Glutamatergic neuron (in vitro differentiated cells): ENCODE measurements at places on chromosomes 11 and 22. TPM values are rescaled to one million over a fixed set of nuclear protein-coding genes. Genes with fewer than 3 reads are reported as not detected.

- no peak for DNase-seq
Observed at GRCh38 chr22:37164505-37164887, 14.8 kb upstream of the IL2RB start.

The NCAM1 gene
- 819 TPM for total RNA-seq

DNA sequence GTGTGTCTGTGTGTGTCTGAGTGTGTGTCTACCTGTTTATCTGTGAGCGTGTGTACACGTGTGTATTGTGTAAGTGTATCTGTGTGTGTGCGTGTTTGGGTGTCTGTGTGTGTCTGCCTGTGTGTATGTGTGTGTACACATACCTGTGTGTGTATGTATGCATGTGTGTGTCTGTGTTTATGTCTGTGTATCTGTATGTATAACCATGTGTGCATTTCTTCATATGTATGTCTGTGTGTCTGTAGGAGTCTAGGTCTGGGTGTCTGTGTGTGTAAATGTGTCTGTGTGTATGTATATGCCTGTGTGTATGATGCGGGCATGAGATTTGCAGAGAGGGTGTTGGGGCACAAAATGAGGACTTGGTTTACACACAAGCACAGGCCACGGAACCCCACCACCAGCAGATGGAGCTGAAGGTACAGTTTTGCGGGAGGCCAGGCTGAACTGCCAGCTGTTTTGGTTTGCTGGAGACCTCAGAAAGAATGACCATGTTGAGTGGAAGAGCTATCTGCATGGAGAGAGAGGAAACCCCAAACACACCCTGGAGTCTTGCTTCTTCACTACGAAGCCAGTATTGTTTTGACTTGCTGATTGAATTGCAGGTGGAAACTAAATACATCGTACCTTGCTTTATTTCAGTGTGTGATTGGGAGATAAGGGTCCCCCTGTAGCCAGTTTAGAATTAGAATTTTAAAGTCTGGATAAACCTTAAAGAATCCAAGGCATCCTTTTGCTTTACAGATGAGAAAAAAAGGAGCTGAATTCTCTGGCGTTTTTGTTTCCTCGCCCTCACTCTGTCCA, 497.2 kb downstream of the NTM start:
- DNase-seq: peak; percentile 83

The ZNF195 gene
- total RNA-seq: 140 TPM

GRCh38 chr11:133901999-133902398, 54.8 kb downstream of the IGSF9B start:
- DNase-seq: no peak

GRCh38 chr11:115132436-115133228, 371.6 kb downstream of the CADM1 start:
- no peak for DNase-seq

GRCh38 chr22:43209971-43210370, 23.0 kb upstream of the TTLL12 start:
- DNase-seq: no peak

GRCh38 chr22:27651486-27651885, 150.1 kb downstream of the MN1 start:
- no peak for DNase-seq

- no peak for DNase-seq
Observed at GRCh38 chr22:46106279-46107022, 43.9 kb upstream of the PPARA start.

DNA sequence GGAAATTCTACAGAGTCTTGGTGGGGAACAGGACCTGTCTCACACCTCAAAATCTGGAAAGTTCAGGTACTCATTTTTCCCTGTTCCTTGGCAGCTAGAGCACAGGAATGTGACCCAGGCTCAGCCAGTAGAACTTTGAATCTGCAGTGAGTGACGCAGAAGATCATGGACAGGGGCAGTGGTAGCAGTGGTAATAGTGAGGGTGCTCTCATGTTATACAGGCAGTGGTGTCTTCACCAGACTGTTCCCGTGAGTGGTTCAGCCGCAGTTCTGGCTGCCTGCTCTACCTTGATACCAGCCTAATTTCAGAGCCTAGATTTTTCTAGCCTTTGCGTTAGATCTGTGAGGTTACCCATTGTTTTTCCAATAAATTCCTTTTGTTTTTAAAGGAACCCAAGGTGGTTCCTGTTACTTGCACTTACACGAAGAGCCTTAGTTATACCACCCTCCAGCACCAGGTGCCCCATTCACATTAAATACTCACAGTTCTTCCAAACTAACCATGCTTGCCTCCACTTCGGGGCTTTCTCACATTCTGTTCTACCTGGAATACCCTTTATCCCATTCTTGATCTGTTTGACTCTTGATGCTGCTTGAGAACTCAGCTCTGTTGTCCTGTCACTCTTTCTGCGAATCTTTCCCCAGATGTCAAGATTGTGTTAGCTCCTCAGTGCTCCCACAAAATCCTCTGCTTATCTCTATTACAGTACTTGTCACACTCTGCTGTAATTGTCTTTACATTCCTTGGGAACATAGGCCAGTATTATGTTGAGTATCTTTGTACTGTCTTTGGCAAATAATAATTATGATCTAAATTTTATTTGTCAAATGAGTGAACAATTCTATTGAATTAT, 47.8 kb downstream of the SWAP70 start:
- no peak for DNase-seq

The ANO5 gene
- 5.4 TPM for total RNA-seq

DNA sequence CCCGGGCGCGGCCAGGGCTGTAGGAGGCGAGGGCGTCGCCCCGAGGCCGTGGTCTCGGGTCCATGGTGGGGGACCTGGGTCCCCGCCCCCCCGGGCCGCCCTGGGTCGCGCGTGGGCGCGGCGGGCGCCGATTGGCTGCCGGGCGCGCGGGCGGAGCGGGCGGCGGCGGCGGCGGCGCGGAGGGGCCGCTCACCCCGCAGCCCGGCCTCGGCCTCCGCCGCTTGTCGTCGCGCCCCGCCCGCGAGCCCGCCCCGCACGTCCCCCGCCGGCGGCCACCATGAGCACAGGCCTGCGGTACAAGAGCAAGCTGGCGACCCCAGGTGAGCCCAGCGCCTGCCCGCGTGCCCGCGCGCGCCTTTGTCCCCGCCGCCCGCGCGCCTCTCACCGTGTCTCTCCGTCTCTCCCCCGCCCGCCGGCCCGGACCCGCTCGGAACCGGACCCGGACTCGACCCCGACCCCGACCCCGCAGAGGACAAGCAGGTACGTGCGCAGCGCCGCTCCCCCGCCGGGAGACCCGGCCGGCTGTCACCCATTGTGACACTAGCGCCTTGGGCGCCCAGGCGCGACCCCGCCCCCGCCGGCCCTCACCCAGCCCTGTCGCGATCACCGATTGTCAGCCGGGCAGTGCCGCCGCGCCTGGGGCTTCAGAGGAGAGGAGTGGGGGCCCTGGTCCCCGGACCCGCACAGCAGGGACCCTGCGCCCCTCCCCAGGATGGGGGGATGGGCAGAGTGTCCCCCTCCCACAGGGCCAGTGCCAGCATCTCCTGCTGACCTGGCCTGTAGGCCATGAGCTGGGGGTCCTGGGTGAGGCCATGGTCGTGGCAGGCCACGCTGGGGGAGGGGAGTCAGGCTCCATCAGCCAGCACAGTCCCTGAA, at the start of gene SEPTIN5:
Gene SEPTIN5 (plus strand): TSS at position 192 of the 876 bp plus-strand sequence. CDS start 86 bp downstream, at position 278.
- DNase-seq: peak; percentile 66

GRCh38 chr22:44994399-44995104, 15.3 kb downstream of the PHF21B start:
- DNase-seq: no peak

DNA sequence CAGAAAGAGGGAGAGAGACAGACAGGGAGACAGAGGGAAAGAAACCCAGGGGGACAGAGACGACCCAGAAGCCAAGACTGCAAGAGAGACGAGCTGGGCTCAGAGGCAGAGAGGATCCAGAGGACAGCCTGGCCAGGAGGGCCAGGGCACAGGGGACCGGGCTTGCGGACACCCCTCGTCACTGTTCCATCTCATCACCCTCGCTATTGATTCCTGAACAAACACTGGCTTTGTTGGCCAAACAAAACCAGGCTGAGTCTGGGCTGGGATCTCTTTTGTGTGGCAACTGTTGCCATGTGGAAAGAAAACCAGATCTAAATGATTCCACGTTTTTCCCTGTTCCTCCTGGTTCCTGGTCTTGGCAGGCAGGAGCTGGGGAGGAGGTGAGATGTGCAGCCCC, 339.4 kb downstream of the MN1 start:
- no peak for DNase-seq

DNA sequence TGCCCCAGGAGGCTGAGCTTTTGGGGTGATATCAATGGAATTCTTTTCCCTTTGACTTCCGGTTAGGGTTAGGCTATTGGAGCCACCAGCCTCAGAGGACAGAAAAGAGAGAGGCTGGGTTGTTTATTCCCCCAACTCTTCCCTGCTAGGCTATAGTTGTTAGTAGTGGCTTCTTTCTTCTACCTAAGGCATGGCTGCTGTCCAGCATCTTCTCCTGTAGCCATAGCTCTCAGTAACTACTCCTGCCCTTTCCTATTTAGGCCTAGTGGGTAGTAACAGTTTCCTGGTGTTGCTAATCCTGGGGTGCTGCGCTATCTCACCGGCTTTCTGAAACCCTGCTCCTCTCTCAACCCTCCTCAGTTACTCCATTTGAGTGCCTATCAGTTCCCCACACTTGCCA, 184.9 kb downstream of the TENM4 start:
- DNase-seq: no peak

The ST3GAL4 gene
- total RNA-seq: 10.4 TPM

GRCh38 chr11:6992026-6992425, 28.1 kb downstream of the ZNF214 start:
- DNase-seq: no peak

- no peak for DNase-seq
Observed at GRCh38 chr22:43432883-43433415, 21.1 kb downstream of the MPPED1 start.

The GSTT2B gene
- 11.9 TPM for total RNA-seq

GRCh38 chr11:83191491-83191890, 2.0 kb upstream of the ANKRD42 start:
- DNase-seq: no peak

The APOL4 gene
- not detected for total RNA-seq

DNA sequence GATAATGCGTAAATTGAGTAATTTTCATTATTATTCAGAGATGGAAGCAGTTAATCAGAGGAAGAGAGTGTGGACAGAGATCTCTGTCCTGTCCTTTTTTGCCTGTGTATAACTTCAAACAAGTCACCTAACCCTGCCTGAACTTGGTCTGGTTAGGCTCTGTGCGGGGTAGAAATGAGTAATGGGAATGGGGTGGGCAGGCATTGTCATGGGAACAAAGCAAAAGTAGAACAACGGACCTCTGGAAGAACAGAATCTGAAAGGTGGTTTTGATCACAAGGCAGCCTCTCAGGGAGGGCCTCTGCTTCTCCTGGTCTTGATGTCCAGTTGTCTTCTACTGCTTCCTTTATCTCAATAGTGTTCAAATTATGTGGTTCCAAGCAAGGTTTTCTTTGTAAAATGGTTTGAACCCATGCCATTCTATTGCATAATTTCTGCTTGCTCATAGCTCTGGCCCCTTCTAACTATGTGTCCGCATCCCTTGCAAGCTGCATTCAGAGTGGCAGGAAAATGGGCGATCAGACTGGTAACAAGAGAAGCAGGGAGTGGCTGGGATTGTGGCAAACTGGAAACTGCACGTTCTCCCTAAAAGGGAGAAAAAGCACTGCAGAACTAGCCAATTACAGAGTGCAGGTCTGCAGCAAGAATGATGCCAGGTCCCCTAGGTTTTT, 76.1 kb downstream of the PRR5L start:
- no peak for DNase-seq

- no peak for DNase-seq
Observed at GRCh38 chr22:36160499-36160942, at the start of gene APOL3. APOL3 (minus strand) TSS chr22:36160755; CDS start chr22:36149055, 11,700 bp downstream.

DNA sequence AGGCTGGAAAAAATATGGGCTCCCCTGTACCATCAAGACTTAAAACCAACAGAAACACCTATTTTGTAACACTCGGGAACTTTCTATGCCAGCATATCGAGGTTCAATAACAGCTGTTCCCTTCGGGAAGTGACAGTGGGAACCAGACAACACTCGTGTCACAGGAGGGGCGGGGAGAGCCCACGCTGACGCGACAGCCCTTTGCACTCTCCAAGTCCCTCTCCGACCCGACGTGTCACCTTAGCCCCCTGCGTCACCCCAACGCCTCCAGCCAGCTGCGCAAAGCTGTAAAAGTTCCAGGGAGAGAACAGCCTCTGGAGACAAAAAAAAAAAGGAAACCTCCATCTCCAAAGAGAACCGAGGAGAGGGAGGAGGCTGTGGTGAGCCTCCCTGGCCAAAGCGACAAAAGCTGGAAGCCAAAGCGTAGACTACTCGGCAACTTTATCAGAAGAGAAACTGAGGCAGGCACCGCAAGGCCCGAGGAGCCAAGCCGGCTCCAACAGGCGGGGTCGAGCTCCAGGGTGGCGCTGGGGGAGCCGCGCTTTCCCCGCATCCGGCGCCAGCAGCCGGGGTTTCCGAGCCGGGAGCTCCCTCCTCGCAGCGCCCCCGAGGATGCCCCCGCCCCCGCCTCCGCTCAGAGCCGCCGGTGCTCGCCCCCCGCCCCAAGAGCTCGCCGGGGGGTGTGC, 751 bp downstream of the ARFGAP3 start:
- DNase-seq: no peak

GRCh38 chr11:68835328-68835727, 6.4 kb downstream of the CPT1A start:
- no peak for DNase-seq

DNA sequence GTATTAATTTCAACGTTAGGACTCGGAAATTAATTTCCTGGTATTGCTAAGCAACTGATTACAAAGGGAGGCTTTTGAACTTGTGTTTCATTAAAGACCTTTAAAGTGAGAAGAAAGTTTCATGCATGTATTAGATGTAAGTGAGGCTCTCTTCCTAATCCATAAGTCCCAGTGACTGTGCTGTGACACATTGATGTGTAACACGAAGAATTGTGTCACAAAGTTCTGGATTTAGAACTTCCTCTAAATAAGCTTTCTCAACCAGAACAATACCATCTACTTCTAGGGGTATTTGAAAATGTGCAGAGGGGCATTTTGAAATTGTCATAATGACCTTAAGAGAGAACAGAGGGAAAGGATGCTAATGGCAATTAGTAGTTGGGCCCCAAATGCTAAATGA, 14.4 kb downstream of the DCUN1D5 start:
- DNase-seq: no peak

- DNase-seq: no peak
Observed at GRCh38 chr11:16804104-16804947, 65.9 kb downstream of the C11orf58 start.
